ENCODE measurements at places on chromosomes 7 and 10.

- no peak for DNase-seq
These were observed 286.5 kb upstream of the LRRTM3 start for GRCh38 chr10:66639371-66639770.

GRCh38 chr7:2032876-2033407 is 199.8 kb downstream of the MAD1L1 start:
- DNase-seq = no peak

DNA sequence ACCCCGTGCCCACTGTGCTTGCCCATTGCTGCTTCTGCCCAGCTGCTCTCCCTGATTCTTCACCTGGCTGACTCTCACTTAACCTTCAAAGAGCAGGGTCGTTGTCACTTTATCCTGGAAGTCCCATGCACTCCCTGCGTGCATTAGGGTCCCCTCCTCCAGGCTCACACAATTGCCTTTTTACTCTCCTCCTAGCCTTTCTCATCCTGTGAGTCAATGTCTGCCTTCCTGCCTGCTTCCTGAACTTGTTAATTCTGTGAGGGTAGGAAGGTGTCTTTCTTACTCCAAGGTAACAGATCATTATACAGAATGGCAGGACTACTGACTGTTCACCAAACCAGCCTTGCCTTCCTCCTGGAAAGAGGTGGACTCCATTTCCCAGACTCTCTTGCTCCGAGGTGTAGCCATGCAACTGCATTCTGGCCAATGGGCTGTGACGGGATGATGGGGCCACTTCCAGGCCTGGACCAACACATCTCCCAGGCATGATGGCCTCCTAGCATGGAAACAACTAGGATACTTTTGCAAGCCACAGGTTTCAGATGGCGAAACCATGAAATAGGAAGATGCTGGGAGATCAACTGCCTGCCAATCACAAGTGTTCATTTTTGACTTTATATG is 54.7 kb downstream of the ARHGAP22 start:
- DNase-seq = no peak

DNA sequence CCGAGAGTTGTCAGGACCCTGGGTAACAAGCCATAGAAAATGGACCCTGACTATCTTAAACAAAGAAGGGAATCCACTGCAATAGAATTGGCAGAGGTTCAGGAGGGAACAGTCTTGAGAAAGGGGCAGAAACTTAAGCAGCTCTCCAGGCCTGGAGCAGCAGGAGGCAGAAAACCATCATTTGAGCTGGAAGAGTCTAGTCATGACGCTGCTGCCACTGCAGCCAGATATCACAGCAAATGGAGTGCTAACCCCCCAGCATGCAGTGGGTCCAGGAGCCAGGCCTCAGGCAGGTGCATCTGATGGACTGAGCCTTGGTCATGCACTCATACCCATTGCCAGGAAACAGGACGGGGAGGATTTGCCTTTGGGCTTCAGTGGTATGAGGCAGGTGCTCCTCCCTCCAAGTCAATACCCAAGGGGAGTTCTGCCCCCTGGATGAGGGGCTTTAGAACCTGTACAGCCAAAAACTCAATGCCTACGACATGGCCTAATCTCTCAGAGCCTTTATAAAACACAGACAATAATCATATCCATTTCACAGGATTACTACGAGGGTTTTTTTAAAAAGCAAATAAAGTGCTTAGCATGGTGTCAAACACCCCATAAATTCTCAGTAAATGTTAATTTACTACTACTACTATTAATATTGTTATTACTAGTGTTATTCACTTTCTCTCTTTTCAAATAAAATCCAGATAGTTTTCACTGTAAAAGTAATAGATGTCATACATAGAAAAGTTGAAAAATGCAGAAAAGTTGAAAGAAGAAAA is 30.7 kb downstream of the DUSP5 start:
- no peak for DNase-seq

- DNase-seq = no peak
These were observed 234.9 kb downstream of the EBF3 start for GRCh38 chr10:129728905-129729795.

Data from activated CD4-positive, alpha-beta T cell treated with anti-CD3 and anti-CD28 coated beads, Interleukin-2, amount 50 U/mL, for 4 hours (primary cell).